Effector CD4-positive, alpha-beta T cell (primary cell): ENCODE measurements at places on chromosomes 2 and 18.

DNA sequence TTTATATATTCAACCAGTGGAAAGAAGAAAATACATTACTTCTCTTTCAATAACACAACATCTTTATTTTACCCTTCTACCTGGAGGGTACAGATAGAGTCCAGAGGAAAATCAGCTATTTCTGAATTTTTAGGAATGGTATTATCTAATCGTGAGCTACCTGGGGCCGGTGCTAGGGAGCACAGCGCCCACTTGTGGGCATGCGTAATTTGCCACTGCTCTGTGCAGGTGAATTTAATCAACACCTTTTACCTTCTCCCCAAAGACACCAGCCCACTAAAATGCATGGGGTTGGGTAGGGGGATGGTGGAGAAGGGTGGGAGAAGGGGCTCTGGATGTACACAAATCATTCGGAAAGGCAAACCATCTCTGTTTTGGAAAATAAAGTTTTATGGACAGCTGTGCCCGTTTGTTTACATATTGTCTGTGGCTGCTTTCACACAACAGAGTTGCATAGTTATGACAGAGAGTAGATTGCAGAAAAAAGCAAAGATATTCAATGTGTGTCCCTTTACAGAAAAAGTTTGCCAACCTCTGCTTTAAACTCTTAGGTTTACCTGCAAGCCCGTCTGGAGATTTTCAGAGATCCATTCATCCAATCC is 51.5 kb upstream of the DCC start:
- no peak for DNase-seq

- no peak for DNase-seq
These were observed 320.0 kb downstream of the FSIP2 start for GRCh38 chr2:186058614-186059013.

- no peak for DNase-seq
These were observed 78.1 kb downstream of the CIB4 start for GRCh38 chr2:26562811-26563645.

DNA sequence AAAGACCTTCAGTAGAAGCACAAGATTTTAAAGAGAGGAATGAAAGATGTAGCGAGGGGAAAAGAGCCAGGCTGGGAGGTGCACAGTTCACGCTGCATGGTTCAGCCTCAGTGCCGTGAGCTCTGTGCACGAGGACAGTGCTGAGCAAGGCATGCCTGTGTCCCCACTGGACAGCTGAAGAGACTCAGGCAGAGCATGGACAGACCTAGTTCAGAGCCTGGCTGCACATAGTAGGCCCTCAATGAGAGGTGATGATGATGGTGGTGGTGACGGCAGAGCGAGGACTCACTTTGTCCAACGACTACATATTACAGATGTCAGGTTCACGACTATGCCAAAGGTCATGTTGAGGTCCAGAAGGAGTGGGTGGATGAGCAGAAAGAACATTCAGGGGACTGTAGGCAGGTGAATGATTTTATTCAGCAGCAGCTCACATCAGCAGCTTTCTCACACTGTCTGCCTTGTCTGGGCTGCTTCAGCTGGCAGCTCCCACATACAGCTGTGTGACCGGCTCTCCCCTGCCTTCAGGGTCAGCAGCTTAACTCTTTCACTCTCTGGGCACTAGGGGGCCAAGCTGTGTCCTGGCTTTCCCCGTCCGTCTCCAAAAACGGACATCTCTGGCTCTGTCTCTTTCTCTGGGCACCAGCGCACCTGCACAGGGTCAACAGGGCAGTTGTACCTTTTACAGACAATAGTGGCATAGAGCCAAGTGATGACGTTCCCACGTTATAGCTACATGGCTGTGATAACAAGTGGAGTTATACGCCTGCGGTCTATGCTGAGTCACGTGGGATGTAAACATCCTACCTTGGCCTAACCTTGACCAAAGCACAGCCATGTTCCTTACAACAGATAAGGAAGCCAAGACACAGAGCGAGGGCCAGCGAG is 128.8 kb upstream of the MSH6 start:
- no peak for DNase-seq

GRCh38 chr2:22481486-22482259 is 903.3 kb upstream of the KLHL29 start:
- no peak for DNase-seq

- DNase-seq = no peak
These were observed 2.3 kb downstream of the MBOAT2 start for GRCh38 chr2:9001229-9001628.

DNA sequence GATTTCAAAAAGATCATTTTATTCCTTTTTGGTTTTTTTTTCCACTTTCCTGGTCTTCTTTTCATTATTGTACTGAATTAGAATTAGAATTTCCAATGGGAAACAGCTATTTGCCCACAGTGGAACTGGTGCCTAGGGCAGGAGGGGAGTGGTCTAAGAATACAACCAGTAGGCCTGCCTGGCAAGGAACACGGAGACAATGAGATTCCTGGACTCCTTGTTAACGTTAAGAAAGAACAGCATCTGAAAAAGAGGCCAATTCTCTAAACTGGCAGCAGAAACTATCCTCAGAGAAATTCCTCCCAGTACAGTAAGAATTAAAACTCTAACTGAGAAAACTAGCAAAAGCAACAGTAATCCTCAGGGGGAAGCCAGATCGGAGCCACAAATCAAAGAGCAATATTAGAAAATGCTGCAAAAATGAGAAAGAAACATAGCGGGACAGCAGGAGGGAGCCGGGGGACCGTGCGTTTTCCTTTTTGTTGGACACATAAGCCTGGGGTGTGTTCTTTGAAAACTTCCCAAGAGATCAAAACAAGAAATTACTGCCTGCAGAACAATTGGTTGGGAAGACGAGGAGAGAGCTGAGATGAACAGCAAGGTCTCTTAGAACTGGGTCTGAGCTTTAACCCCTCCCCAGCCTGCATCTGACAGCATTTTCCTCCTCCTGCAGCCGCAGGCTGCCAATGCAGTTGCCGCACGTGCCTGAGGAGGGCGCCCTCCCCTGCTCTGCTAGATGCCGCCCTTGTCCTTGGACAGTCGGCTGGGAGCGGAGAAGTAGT is 776.0 kb downstream of the TSN start:
- no peak for DNase-seq

GRCh38 chr18:40414155-40414754 is 1540.8 kb upstream of the PIK3C3 start:
- DNase-seq = no peak

DNA sequence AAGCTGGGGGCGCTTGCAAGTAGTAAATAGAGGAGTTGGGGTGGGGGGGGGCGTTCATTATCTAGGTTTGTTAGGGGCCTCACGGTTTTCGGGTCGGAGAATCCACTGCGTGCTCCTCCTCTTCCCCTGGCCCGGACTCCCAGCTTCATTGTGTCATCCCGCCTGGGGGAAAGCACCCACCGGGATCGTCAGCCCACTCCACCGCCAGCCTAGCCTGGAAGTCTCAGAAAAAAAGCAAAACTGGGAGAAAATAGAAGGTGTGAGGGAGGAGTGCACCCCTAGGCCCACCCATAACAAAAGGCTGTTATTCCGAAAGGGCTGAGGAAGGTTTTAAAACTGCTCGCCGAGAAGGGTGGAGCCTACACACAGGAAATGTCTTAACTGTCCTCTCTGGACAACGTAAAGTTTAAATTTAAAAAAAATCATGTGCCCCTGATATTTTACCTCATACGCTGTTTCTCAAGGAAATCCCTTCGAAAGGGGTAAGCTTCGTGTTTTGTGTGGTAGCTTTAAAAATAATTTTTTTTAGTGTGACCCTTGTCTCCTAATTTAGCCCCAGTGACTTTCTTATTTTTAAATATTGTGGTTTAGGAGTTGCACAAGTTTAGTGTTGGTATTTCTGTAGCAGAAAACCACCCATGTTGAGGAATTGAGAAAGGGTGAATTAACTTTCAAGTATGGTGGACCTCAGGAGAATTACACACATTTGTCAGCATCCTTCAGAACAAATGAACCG is 104.2 kb downstream of the SPTBN1 start:
- peak; percentile 6 for DNase-seq

DNA sequence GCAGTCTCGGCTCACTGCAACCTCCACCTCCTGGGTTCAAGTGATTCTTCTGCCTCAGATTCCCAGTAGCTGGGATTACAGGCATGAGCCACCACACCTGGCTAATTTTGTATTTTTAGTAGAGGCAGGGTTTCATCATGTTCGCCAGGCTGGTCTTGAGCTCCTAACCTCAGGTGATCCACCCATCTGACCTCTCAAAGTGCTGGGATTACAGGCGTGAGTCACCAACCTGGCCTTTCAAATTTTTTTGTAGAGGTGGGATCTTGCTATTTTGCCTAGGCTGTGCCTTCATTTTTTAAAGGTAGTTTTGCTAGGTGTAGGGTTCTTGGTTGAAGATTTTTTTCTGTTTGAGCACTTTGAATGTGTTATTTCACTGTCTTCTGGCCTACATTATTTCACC is 6.2 kb downstream of the HAUS1 start:
- no peak for DNase-seq

- DNase-seq = no peak
These were observed 11.0 kb downstream of the TTN start for GRCh38 chr2:178796079-178796677.

GRCh38 chr2:220273082-220273481 is 645.7 kb downstream of the SLC4A3 start:
- no peak for DNase-seq

- DNase-seq = no peak
These were observed 8.9 kb downstream of the PDCL3 start for GRCh38 chr2:100571668-100572067.

- no peak for DNase-seq
These were observed 57.6 kb downstream of the MTCL1 start for GRCh38 chr18:8762968-8763367.
